ENCODE measurements at places on chromosomes 13 and 19.

DNA sequence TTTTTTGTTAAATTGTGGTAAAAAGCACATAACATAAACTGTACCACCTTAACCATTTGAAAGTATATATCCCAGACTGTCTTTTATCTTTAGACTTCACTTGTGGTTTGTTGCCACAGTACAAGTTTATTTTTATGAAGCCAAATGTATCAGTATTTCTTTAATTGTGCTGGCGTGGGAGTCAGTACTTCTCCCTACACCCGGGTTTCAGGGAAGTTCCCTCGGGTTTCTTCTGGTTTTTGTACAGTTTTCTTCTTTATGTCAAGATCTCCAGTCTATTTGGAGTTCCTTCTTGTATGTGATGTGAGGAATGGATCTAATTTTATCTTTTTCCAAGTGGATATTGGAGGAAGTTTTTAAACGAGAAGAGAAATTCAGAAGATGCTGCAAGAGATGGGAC lies 20.5 kb downstream of the CCDC8 start:
- DNase-seq, result no peak

DNA sequence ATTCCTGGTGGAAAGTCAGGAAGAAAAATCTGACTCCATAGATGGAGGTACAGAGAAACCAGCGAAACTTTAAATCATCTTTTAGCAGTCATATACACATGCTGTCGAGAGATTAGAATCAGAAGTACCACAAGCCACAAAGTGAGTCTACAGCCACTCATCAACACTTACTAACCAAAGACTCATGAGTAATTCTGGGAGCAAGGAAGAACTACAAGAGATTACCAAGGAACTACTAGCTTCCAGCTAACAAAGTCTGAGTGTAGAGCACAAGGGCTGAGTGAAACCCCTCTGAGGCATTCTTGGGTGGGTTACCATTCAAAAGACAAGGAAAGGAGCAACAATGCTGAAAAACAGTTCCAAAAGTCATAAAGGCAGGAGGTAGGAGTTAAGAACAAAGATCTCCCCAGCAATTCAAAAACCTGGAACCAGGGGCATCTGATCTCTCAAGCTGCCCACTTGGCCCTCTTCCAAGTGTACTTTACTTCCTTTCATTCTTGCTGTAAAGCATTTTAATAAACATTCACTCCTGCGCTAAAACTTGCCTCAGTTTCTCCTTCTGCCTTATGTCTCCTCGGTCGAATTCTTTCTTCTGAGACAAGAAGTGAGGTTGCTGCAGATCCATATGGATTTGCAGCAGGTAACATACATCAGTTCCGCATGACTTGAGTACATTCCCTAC lies 13.0 kb downstream of the RBM26 start:
- DNase-seq, result no peak

DNA sequence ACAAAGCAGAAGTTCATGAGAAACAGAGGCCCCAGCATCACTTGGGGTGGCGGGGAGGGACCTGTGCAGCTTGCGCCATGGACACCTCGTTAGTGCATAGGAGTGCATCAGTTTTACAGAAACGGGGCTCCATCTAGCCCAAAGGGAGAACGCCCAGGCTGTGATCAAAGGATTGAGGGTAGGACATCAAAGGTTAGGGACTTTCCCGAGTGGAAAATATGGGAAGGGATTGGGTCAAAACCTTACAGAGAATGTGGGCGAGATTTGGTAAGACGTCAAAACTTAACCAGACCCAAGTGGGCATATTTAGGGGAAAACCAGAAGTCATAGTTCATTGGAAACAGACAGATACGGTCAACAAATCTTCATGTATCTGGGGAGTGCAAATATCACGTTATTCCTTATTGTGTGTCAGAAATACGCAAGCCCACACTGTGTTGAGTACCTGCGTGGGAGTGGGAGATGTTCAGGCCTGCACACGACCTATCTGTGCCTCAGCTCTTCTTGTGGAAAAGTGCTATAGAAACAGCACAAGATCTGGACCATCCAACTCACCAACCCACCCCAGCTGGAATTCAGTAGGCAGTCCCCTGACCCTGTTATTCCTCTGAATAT lies 9.4 kb upstream of the GRAMD1A start:
- DNase-seq, result no peak

- DNase-seq, result no peak
Measured at GRCh38 chr19:14203177-14203576, 2.8 kb downstream of the ADGRL1 start.

DNA sequence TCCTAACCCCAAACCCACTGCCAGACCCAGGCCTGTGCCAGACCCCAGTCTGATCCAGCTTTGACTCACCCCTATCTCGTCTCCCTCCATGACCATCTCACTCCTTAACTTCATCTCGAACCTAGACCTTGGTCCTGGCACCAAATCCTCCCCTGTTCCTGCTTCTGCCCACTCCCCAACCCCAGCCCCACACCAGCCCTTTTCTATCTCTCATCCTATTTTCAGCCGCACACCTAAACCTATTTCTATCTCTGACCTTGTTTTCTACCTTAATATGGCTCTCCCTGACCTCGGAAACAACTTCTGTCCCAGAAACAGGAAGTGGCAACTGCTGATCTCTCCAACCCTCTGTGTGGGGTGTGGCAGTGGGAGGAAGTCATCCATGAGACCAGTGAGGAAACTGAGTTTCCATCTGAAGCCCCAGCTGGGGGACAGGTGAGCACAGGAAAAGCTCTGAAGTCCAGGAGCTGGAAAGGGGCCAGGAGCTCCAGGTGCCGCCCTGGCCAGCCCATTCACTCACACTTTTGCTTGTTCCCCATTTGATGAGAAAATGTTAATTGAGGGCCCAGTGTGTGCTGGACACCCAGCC lies 13.7 kb downstream of the PTH2 start:
- no peak for DNase-seq

DNA sequence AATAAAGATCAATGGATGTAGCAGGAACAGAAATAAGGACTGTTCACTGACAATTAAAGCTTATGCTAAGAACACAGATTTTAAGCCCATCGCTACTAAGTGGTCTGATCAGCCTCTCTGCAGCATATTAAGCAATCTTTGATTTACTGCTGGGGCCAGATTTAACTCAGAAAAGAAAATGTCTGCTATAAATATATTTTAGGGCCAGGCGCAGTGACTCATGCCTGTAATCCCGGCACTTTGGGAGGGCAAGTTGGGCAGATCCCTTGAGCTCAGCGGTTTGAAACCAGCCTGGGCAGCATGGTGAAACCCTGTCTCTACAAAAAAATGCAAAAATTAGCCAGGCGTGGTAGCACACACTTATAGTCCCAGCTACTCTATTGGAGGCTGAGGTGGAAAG lies 43.0 kb downstream of the METTL21C start:
- no peak for DNase-seq

GRCh38 chr13:76878043-76878442 lies 8.2 kb downstream of the KCTD12 start:
- no peak for DNase-seq

DNA sequence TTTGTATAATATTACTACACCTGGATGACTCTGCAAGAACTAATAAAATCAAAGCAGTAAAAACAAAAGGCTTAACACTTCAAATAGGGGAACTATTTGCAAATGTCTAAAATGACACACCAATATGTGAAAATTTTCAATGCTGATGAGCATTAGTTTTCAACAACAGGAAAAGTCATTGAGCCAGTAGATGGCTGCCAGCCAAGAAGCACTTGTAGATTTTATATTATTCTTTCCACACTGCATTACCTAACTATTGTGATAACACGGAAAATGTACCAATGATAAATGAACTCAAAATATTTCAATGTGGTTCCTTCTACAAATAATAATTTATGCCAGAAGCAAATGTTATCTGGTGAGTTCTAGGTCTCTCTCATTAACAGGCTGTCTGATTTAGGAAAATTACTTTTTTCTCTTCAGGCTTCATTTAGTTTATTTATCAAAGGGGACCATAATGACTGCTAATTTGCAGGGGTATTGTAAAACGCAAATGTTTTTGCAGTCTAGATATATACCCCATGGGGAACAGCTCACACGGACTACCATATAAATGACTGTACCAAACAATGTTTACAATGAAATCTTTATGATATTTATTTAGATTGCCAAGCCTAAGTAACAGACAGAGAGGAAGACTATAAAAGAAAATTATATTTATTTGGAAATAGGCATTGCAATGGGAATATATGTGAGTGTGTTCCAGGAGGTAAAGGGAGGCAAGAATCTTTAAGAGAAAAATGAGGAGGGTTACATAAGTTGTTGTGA lies 407.8 kb downstream of the LIG4 start:
- DNase-seq, result no peak

DNA sequence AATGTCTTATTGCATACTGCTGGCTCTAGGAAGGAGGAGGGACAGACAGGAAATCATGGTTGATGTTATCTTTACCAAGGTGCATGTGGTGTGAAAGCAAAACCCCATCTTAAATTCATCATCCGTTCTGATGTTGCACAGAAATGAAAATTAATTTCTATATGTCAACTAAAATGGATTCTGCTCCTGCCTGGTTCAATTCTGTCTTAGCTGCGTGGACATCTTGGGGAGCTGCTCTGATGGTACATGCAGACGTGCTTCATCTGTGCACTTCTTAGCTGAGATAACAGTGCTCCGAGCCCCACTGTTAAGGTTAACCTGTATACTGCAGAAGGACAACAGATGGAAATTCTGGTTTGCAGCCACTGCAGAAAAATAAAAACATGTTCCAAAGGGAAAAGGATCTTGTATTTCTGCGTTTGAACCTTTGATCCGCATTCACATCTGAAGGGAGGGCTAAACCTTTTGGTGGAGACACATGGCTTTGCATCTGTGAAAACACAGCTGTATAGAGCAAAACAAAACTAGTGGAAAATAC lies 155.6 kb downstream of the TM9SF2 start:
- no peak for DNase-seq

GRCh38 chr13:91086936-91087716 lies 260.4 kb upstream of the MIR17HG start:
- no peak for DNase-seq

DNA sequence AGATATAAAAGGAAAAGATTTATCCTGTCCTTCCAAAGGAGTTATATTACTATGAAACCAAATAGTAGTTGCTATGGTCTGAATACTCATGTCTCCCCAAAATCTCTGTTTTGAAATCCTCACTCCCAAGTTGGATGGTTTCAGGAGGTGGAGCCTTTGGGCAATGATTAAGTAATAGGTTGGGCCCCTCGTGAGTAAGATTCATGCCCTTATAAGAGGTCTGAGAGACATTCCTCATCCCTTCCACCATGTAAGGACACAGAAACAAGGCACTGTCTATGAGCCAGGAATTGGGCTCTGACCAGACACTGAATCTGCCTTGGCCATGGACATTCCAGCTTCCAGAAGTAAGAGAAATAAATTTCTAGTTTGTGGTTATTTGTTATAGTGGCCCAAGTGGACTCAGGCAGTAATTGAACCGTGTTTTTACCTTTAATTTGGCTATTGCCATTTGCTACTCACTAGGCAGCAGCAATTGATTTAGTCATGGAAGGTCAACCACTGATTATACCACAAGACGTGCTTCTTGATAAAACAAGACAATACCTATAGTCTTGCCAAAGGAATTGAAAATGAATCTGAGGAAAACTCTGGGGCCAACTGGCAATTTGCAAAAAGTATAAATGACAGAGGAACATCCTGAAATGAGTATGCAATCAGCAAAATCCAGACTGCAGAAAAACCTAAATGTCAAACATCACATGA lies 717.4 kb upstream of the SPRY2 start:
- DNase-seq, result no peak
